Kasumi-1 (cell line): ENCODE measurements at places on chromosomes 1 and 21.
A peak's percentile ranks its signal among the peaks of the same experiment; 100 is the strongest.

DNA sequence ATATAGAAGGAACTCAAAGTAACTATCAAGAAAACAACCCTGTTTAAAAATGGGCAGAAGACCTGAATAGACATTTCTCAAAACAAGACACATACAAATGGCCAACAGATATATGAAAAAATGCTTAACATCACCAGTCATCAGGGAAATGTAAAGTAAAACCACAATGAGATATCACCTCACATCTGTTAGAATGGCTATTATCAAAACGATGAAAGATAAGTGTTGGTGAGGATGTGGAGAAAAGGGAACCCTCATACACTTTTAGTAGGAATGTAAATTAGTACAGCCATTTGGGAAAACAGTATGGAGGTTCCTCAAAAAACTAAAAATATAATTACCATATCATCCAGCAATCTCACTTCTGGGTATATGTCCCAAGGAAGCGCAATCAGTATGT, 3.0 kb downstream of the CTSS start:
- DNase-seq: no peak

DNA sequence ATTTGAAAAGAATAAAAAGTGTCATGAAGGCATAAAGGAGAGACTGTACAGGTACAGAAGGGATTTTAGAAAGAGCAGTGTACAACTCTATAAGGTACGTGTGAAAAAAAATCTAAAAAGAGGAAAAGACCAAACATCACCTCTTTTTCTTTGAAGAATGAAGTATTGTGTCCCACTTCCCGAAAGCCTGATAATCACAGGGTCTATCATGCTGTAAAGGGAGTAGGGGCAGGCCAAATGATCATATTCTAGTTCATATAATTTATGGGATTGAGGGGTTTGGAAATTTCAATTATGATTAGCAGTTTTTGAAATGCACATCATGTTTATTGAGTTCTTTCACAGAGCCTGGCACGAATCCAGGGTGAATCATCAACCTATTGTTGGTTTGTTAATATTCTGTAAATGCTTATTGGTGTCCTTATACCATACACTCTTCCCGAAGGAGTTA, 910 bp upstream of the RERE start:
- no peak for DNase-seq

DNA sequence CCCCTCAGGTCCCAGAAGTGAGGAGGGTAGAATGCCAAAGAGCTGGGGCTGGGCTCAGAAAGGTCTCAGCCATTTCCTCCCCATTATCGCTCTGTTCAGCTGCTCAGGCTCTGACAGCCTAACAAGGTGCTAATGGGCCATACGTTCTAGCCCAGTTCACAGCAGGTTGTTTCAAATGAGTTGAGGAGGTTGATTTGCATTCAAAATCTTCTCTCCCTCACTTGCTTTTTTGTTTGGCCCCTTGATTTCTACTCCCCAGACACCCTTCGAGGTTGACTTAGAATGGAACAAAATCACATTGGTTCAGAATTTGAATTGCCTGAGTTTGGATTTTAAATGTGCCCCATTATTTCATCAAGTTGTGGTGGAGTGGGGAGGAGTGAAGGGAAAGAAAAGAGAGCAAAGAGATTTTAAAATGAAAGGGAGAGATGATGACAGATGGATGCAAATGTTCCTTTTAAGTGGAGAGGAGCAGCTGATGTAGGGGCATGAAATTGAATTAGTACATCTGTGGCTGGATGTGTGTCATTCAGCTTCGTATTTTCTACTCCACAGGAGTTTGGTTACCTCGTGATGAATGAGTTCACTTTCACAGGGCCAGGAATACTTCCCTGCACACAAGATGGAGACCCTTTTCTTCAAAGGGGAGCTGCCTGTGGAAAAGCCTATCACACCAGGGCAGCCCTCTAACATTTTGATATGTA, 425.8 kb upstream of the CAMK1G start:
- DNase-seq: no peak

GRCh38 chr1:27704958-27705357, 20.8 kb upstream of the FAM76A start:
- no peak for DNase-seq

DNA sequence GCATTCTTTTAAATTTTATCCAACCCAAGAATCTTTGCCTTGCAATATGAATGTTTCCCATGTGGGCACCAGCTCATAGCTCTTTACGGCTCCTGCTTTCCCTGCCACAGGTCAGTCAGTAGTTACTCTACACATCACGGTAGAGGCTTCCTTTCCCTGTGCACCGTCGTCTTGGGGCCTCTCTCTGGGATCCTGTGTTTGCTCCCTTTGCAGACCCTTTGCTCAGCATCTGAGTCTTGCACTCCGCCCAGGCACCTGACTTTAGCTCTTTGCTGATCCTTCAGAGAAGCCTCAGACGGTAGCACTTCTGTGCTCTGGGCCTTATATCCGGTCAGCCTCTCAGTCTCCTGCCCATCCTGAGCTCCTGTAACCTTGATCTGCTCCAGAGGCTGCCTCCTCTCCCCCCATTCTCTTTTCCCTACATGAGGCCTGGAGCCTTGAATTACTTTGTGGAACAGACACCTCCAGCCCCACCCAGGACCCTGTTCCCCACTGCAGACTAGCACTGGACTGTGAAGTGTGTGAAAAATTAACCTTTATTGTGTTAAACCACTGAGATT, 183.5 kb upstream of the HMGB4 start:
- DNase-seq: no peak

- DNase-seq: no peak
Measured at GRCh38 chr1:74714429-74715235, 18.2 kb downstream of the CRYZ start.

DNA sequence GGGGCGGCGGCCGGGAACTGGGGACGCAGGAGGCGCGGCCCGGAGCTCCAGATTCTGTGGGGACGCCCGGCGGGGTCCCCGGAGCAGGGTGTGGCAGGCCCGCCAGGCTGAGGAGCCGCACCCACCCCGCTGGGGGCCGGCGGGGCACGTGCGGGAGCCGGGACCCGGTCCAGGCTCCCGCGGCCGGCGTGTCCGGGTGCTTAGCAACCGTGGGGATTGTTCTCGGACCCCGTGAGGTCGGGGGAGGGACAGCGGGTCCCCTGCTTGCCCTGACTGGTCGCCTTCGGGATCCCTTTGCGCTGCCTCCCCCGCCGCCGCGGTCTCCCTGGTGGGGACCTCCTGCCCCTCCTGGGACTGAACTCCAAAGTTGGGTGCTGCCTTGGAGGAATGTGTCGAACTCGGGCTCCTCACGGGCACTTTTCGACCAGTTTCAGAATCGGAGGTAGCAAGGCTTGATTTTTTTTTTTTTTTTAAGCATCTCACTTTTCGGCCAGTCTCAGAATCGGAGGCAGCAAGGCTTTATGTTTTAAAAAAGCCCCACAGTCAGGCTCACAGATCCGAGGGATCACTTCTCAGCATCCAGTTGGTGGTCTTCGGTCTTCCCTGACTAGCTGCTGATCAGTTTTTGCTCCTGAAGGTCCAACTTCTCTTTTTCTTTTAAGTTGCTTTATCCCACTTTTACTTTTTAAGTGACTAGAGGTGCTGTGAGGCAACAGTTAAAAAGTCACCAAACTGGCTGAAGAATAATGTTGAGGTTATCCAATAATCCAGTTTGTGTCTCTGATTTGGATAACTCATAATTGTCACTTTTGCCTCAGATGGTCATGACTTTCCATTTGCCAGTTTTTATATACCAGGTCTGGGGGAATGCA, 648 bp downstream of the FAM76A start:
- DNase-seq: peak; percentile 25

DNA sequence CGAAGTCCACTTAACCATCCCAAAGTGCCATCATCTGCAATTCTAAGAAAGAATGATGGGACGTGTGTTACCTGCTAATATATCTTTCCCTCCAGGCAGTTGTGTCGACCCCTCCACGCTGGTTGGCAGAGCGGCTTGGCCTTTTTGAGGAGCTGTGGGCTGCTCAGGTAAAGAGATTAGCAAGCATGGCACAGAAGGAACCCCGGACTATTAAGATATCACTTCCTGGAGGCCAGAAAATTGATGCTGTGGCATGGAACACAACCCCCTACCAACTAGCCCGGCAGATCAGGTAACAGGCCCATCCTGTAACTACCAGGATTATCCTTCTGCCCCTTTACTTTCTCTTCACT, 520 bp downstream of the TARS2 start:
- DNase-seq: no peak

DNA sequence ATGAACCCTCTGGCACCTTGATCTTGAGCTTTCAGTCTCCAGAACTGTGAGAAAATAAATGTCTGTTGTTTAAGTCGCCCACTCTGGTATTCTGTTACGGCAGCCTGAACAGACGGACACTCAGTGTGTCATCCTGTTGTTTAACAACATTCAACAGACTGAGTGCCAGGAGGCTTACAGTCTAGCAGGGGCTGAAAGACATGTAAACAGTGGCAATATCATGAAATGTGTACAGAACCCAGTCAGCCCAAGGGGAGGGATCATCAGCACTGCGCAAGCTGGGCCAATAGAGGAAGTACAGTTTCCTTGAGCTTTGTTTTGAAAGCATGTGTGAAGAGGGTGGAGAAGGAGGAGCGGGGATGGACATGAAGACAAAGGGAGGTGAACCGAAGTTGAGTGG, 13.6 kb downstream of the DIP2A start:
- peak; percentile 85 for DNase-seq
